ENCODE measurements at places on chromosomes 5 and 9.

DNA sequence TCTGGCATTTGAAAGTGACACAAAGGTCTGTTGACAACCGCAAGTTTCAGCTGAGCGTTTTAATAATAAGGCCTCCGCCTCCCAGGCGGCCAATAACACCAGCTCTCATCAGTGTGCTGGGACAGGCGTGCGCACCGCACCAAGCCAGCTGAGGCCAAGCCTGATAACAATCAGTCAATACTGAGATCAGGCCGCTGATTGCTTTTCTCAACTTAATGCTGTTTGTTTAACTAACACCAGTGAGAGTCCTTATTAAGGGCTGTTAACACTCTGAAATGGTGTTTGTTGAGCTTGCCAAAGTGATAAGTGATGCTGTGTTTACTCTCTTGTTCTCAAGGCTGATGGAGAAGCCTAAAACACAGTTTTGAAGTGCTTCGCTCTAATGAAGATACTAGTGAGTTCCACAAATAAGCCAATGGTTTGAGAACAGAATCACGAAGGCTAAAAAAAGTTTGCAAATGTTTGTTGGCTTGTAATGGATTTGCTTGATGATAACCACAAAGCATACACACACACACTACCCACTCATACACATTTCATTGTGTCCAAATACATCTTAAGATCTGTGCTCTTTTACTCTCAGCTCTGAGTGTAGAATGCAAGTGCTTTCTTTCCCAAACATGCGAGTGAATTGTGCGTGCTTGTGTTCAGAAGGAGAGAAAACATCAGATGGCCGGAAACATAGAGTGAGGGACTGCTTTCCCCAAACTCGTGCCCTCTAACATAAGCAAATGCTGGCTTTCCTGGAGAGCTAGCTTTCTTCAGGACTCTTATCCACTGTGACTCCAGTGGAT is 330.4 kb upstream of the KLF4 start:
- no peak for DNase-seq

DNA sequence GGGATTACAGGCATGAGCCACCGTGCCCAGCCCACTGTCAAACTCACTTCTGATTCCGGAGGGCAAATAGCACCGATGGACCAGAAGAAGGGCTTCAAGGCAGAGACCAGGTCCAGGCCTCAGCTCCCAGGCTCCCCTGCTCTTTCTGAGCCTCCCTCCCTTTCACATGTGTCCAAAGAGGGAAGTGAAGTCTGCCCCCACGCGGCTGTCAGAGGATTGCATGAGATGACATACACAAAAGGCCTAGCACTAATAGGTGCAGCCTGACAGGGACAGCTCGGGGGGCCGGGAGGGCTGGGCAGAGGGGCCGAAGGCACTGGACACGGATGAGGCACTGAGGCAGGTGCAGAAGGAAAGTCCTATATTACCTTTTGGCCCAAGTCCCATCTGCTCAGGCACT is 16.1 kb downstream of the FBP1 start:
- no peak for DNase-seq

- no peak for DNase-seq
Measured at GRCh38 chr5:123059455-123059854, 22.9 kb upstream of the PPIC start.

DNA sequence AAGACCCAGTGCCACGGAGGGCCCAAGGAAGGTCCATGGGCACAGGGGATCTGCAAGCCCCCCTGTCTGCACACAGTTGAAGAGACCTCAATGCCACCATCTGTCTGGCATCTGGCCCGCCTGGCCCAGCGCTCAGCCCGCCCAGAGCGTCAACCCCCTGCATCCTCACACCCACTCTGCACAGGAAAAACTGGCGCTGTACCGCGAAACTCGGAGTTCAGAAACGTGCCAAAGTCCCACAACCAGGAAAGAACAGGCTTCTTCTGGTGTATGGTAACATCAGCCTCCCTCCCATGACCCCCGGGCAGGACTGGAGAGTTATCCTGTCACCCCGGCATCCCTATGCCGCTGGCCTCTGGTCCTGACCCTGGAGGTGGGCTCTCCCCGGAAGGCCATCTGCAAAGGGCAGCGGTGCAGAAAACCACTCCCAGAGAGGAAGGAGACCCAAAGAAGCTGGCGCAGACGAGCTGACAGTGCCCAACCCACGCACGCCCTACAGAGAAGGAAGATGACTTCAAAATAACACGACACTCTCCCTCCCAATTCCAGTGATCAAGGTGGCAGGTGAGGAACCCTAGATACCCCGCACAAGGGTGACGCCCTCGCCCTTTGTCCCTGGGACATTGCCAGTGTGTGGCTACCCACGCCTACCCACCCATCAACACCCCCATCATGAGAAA is 18.9 kb downstream of the VAV2 start:
- DNase-seq: no peak

DNA sequence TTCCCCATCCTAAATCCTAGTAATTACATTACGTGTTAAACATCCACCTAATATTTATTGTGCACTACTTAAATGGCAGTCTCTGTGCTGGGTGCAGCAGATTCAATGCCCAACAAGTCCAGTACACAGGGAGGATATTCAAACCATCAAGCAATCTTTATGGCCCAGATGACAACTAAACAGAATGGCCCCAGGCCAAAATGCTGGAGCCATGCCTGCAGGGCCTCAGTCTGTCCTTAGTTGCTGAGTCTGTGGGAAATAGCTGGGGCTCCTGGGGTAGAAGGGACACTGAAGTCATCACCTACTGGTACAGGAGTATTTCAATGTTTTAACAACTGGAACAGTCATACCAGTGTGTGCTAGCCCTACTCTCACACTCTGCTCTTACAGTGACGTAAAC is 153.5 kb downstream of the ZNF608 start:
- DNase-seq: no peak

DNA sequence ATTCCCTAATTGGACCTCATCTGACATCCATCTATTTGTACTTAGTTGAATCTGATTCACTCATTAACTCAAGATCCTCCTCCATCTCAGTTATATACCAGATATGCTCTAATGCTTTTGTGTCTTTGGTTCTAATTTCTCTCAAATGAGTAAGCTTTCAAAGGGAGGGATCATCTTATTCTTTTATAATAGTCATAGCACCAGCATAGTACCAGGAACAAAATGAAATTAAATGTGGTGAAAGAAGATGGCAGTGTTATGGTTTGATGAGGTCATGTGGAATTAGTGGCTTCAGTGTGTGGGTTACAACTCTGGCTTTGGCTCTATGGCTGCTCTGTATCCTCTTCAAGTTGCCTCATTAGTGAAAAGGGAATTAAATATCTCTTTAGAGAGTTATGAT is 32.5 kb upstream of the ZNF366 start:
- no peak for DNase-seq

DNA sequence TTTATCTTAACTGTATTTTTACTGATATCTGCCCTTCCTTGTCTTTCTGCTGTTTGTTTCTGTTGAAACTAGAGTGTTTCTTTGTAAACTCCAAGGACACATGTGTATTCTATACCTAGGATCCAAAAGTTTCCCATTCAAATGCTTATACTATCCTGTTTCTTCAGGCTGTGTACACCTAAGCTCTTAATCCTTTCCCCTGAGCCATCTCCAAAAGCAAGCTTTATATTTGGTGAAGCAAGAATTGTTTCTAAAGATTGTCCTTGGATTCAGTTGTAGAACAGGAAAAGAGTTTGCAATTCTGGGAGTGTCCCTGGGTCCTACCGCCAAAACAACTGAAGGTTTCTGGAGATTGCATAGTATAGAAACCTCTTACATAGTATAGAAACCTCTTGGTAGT is 65.9 kb downstream of the CWC27 start:
- no peak for DNase-seq

DNA sequence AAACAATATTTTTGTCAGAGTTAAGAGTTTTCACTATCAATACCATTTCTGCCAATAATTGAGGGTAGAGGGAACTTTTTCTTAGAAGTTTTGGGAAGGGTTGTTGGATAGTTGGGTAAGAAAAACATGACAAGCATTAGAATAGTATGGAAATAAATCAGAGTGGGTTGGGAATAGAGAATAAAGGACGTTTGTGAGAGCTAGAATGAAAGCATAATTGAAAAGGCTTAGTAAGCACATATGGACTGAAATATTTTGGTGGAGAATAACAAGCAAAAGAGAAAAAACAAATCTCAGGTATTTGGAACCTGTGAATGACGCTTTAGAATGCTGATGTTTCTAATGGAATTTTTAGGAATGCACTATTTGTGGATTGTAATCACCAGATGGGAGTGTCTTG is 262.9 kb upstream of the EDIL3 start:
- no peak for DNase-seq

GRCh38 chr5:170486371-170486770 is 17.4 kb upstream of the KCNIP1 start:
- no peak for DNase-seq

DNA sequence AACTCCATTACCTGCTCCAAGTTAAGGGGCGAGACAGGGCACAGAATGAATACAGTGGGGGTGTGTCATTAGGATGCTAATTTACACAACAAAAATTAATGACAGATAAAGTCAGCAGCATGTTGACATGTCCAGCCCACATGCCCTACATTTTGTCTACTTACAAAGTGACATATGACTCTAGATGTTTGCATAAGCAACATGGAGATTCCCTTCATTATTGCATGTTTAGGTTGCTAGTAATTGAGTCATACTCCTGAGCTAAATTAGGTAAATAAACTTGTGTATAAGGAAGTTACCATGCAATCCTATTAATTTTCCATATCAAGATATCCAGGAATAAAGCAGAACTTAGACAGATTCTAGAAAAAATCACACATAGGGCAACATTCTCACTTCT is 232.2 kb downstream of the PDE4D start:
- no peak for DNase-seq

DNA sequence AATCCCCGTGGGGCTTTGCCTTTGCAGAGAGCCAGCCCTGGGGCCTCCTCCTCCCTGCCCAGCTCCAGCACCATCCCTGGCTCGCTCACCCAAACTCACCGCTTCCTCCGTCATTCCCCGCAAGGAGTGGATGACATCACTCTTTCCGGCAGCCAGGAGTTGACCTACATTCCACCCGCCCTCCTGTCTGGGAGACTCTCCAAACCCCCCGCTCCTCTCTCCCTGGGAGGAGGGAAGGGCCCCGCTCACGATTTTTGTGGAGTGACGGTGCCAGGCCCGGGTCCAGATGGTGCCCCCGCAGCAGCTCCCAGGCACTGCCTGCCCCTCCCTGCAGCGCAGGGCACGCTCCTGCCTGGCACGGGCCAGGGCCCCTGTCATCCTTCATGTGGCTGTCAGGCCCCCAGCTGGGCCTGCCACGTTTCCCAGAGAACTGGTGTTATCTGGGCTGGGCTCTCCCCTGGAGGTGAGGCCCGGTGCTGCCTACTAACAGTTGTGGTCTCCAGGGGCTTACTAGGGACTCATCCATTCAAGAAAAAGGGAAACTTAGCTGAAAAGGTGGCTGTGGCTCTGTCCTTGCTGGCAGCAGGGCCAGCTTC is 52.3 kb downstream of the NTNG2 start:
- DNase-seq: no peak

DNA sequence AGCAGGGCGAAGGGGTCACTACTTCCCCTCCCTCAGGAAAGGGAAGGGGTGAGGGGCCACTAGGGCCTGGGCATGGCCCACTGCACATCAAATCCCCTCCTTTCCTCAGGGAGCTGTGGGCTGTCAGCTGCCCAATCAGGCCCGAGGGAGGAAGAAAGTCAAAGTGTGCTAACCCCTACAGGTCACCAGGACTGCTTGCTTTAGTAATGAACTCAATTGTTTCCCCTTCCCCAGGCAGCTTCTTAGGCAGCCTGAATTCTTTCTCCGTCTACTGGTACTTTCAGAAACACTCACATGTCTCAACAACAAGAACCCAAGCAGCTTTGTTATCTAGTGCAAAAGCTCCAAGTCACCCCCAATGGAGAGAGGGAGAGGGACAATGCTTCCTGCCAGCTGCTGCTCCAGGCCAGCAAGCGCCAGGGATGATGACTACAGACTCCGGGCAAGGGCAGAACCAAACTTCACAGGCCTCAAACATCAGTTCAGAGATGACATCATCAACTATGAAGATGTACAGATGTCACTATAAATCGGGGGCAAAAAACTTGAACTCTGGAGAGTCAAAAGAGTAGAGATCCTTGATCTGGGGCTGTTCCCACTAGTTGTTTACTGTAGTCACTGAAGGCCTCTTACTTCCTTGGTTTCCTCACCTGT is 100.7 kb downstream of the SLIT3 start:
- no peak for DNase-seq

GRCh38 chr5:176628406-176629228 is 1.7 kb downstream of the SNCB start:
- no peak for DNase-seq

- DNase-seq: no peak
Measured at GRCh38 chr5:144356489-144356888, 185.8 kb downstream of the KCTD16 start.

DNA sequence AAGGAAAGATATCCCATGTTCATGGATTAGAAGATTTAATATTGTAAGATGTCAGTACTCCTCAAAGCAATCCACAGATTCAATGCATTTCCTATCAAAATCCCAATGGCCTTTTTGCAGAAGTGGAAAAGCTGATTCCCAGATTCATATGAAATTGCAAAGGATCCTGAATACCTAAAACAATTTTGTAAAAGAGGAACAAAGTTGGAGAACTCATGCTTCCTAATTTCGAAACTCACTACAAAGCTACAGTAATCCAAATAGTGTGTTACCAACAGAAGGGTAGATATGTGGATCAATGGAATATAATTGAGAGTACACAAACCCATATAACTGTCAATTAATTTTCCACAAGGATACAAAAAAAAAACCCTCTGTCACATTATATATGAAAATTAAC is 154.3 kb upstream of the ZNF618 start:
- no peak for DNase-seq

DNA sequence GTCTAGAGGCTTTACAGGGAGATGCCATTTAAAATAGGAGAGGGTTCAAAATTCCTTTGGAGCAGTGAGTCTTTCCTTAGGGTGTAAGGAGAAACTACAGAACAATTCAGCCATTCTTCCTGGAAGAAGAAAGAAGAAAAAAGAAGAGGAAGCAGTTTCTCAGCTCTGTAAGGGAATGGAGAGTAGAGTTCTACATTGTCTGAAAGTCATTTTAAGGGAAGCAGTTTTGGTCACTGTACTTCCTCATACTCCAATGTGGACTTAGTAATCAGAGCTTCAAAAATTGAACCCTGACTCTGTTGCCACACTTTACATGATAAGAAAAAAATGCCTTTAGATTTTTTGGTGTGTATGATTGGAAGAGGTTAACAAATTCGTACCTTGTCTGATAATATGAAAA is 122.4 kb downstream of the LRRC70 start:
- no peak for DNase-seq

- no peak for DNase-seq
Measured at GRCh38 chr5:153006681-153007080, 483.8 kb upstream of the GRIA1 start.

- DNase-seq: no peak
Measured at GRCh38 chr9:97077452-97078295, 38.7 kb upstream of the CTSV start.

GRCh38 chr9:121225240-121225639 is 23.6 kb upstream of the RAB14 start:
- DNase-seq: no peak

GRCh38 chr5:127441799-127442484 is 75.5 kb upstream of the PRRC1 start:
- DNase-seq: no peak

GRCh38 chr5:108344103-108344822 is 37.6 kb downstream of the FBXL17 start:
- DNase-seq: no peak

- DNase-seq: no peak
Measured at GRCh38 chr5:123142957-123143356, 53.9 kb downstream of the PRDM6 start.

Measured in cortex of kidney (tissue), 1 donor.